ENCODE measurements at places on chromosomes 6 and 20. TPM values are rescaled to one million over a fixed set of nuclear protein-coding genes. Genes with fewer than 3 reads are reported as not detected.

- no peak for DNase-seq
Measured at GRCh38 chr20:32577657-32578056, 7.5 kb downstream of the NOL4L start.

- DNase-seq: no peak
Measured at GRCh38 chr6:105279463-105279862, 99.6 kb upstream of the POPDC3 start.

GRCh38 chr20:21303872-21304586 lies 898 bp downstream of the XRN2 start:
- DNase-seq: no peak

- no peak for DNase-seq
Measured at GRCh38 chr20:38131588-38132121, 33.4 kb downstream of the TGM2 start.

DNA sequence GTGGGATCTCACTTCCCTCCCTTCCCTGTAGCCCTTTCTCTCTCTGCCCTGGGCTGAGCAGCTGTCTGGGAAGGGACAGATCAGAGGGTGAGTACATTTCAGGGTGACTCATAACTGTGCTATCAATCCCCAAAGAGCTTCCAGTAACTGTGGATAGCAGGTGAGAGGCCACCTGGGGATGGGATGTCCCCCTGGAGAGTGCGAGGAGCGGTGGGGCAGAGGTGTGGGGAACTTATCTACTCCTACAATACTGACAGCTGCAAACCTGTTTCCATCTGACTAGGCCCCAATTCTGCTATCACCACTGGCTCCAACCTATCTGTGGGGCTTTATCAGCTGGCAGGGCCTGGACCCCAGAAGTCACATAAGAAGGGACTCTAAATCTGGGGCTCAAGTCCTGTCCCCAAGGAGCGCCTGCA lies 32.6 kb downstream of the KCNK5 start:
- DNase-seq: no peak

SSTR4 gene
- total RNA-seq: not detected

Measured in esophagus squamous epithelium (tissue), 5 donors.